Pulmonary artery endothelial cell (primary cell): ENCODE measurements at places on chromosomes 1 and 21. TPM values are rescaled to one million over a fixed set of nuclear protein-coding genes. Genes with fewer than 3 reads are reported as not detected.

Gene GSTM1
- not detected in 2 replicates for total RNA-seq

Gene NEGR1
- 12.4 and 13.3 TPM in 2 replicates for total RNA-seq

Gene RCAN3
- 1.8 and 3.1 TPM in 2 replicates for total RNA-seq

Gene ANXA9
- total RNA-seq, result not detected in 2 replicates

Gene RPE65
- total RNA-seq, result not detected in 2 replicates

Gene FMO5
- total RNA-seq, result 0.53 and 0.73 TPM in 2 replicates

Gene TTC34
- 0.07 TPM in 2 replicates for total RNA-seq

Gene GSTM4
- 2.5 and 3.3 TPM in 2 replicates for total RNA-seq

Gene AK4
- total RNA-seq, result 28.1 and 40.6 TPM in 2 replicates

Gene PMF1
- 48.9 and 54.3 TPM in 2 replicates for total RNA-seq

Gene CBR3
- 16.8 and 20.2 TPM in 2 replicates for total RNA-seq

Gene NUAK2
- 1.2 and 1.8 TPM in 2 replicates for total RNA-seq

Gene LAX1
- total RNA-seq, result 0.11 and 0.13 TPM in 2 replicates
